ENCODE measurements at places on chromosomes 2 and 18.

DNA sequence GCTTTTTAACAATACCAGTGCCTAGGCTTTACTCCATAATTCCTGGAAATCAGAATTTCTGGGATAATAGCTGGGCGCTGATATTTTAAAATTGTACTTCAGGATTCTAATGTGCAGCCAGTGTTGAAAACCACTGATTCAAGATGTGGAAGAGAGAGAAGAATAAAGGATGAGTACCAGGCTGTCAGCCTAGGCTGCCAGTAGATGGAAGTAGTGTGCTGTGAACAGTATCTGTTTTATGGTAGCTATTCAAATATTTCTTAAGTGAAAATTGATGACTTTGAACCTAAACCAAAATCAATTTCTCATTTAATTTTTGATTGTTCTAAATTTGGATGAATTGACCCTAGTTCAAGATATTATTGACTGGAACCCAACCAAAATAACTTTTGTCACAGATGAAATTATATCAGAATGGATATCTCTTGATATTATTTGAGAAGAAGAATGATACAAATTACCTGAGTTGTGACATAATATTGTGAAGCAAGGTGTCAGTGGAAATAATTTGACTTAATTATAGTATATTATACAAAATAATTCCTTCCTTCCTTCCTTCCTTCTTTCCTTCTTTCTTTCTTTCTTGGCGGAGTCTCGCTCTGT is 88.0 kb downstream of the COMMD1 start:
- DNase-seq = no peak

GRCh38 chr18:490024-490366 is 10.5 kb downstream of the COLEC12 start:
- DNase-seq = no peak

DNA sequence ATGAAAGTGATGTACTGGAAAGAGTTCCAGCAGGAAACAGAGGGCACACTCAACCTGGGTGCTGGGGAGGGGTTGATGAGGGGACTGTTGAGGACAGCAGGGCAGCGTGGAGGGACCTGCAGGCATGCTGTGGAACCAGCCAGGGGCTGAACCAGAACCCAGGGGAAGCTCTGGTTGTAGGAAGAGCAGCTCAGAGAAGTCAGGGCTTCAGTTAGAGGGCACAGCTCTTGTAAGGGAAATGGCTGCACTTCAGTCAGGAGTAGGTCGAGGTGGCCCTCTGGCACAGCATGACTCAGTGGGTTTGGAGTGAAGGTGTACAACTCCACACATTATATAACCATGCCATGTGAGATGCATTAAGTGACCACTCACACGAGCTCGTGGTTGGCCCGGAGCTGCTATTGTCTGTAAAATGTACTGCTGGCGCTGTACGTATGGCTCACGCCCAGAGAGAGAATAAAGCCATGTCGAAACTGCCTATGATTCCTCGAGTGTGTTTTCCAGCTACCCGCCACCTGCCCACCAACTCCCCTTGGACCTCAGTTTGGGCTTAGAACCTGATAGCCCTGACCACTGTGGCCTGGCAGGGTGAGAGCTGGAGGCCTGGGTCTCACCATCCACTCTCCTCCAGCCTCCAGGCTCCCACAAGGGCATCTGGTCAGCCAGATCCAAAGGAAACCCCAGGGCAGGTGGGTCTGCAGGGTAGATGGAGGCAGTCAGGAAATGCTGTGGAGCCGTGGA is 136.5 kb upstream of the HS6ST1 start:
- no peak for DNase-seq

DNA sequence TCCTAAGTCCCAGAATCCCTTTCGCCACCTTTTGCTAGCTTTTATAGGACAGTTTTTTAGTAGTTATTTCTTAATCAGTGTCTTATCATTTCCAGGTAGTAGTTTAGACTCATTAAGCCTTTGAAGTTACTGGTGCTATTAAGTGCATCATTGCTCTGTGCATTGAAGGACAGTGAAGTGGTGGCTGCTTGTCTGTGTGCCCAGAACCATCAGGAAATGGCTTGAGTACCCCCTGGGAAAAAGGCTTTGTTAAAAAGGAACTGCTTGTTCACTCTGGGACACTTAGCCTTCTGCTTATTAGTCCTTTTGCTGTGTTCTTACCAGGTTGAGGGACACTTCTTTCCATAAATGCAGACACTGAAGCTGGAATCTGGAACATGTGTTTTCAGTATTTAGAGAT is 30.0 kb downstream of the DTNA start:
- no peak for DNase-seq

GRCh38 chr2:73914667-73915066 is 12.0 kb upstream of the DGUOK start:
- DNase-seq = no peak

DNA sequence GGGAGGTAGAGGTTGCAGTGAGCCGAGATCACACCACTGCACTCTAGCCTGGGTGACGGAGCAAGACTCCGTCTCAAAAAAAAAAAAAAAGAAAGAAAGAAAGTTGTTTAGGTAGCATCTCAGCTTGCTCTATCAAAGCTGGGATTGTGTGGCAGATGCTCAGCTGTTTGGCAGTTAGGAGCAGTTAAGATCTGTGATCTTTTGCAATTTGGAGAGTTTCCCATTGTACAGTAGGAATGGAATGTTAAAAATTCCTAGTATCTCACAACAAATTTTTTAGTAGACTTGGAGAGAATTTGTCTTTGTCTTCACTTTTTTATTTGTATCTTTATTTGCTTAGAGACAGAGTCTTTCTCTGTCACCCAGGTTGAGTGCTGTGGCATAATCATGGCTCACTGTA is 122.9 kb upstream of the UNC80 start:
- no peak for DNase-seq

DNA sequence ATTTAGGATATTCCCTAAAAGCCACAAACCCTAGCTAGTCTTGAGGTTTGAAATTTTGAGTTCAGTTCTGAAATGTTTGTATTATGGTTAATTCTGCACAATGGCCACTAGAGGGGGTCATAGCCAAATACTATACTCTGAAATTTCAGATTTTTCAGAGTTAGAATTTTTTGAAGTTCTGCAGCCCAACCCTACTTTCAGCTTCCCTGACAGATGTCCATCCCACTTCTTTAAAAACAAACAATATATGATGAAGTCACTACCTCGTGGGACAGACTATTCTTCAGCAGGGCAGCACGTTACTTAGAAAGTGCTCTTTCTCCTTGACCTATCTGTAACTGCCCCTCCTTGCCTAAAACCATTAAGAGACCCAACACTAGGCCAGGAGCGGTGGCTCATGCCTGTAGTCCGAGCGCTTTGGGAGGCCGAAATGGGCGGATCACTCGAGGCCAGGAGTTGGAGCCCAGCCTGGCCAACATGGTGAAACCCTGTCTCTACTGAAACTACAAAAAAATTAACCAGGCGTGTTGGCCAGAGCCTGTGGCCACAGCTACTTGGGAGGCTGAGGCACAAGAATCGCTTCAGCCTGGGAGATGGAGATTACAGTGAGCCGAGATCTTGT is 48.2 kb upstream of the PAPOLG start:
- peak; percentile 52 for DNase-seq

- DNase-seq = no peak
Measured at GRCh38 chr2:236444187-236444586, 125.4 kb upstream of the ACKR3 start.

- peak; percentile 77 for DNase-seq
Measured at GRCh38 chr2:84906900-84907714, 1.7 kb downstream of the TMSB10 start.

DNA sequence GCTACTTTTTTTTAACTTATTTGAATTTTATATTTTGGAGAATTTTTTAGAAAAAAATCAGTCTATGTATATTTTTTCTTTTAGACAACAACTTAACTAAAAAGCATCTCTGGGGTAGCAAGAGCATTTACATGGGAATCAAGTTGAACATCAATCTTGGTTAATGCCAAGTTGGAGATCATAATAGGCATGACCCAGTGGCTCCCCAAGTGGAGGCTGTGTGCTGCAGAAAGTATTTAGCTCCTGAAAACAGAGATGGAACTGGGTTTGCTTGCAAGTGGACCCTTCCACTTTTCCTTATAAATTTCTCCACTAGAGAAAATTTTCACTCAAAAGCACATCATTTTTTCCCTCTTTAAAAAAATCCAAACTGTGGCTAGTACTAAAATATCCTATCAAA is 23.9 kb upstream of the CAVIN2 start:
- no peak for DNase-seq

DNA sequence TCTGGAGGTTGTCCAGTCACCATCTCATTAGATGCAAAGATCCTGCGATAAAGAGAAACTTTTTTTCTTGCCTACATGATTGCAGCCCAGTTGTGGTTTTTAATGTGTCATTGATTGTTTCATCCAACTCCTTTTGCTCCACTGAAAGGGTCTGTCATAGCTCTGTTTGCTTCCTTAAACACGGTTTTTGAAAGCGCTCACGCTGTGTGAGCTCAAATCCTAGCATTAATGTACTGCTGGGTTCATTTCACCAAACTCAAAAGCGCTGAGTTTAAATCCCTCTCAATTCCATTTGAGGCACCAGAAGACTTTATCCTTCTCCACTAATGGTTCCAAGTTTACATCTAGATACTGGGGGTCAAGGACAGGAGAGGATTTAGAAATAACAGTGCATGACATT is 53.6 kb downstream of the CDK15 start:
- DNase-seq = no peak

GRCh38 chr2:35822716-35823115 is 532.9 kb upstream of the CRIM1 start:
- DNase-seq = no peak

DNA sequence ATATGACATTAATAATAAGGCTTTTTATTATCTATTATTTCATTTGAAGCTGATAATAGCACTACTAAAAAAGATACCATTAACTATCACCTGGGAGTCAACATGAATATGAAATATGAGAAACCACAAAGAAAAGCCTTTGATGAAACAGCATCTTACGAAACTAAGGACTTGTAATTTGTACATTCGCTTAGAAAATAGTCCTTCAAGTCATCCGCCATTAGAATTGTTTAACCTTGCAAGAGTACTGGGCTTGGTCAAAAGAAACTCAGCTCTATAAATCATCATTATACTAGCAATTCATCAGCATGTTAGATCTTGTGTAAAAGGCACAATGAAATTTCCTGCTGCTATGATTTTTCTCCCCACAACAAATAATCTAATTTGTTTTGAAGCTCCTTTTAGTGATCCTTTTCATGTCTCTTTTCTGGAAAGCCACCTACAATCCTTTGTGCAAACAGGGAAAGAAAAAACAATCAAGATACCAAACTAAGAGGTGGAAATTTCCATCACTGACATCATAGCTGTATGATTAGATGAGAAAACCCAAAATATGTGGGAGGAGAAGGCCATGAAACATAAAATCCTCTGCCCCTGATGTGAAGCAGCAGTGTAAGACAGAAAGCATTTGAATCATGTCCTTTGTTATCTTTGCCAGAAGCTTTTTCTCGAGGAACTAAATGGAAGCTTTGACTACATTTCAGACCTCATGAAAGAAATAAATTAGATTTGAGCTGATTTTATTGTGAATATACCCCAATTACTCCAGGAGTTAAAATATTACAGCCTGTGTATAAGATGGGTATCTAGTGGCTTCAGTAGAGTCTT is 31.2 kb downstream of the SCN9A start:
- DNase-seq = no peak

GRCh38 chr18:56458770-56459712 is 179.4 kb downstream of the TXNL1 start:
- no peak for DNase-seq

DNA sequence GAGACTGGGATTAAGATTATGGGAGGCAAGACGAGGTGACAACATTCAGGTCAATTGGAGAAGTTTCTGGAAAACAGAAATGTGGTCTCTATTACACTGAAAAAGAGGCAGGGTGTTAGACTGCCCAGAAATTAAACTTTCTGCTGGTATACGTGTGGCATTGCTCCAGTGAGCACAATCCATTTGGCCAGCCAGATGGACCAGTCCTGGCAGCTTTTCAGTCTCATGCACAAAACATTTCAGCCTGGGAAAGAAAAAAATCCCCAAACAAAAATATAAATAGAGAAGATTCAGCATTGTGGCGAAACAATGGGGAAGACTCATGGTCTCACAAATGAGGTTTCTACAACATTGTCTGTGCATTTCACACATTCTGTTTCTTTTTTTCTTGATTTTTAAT is 113.9 kb downstream of the HNMT start:
- no peak for DNase-seq

GRCh38 chr18:11392980-11393885 is 216.2 kb upstream of the SLC35G4 start:
- no peak for DNase-seq

DNA sequence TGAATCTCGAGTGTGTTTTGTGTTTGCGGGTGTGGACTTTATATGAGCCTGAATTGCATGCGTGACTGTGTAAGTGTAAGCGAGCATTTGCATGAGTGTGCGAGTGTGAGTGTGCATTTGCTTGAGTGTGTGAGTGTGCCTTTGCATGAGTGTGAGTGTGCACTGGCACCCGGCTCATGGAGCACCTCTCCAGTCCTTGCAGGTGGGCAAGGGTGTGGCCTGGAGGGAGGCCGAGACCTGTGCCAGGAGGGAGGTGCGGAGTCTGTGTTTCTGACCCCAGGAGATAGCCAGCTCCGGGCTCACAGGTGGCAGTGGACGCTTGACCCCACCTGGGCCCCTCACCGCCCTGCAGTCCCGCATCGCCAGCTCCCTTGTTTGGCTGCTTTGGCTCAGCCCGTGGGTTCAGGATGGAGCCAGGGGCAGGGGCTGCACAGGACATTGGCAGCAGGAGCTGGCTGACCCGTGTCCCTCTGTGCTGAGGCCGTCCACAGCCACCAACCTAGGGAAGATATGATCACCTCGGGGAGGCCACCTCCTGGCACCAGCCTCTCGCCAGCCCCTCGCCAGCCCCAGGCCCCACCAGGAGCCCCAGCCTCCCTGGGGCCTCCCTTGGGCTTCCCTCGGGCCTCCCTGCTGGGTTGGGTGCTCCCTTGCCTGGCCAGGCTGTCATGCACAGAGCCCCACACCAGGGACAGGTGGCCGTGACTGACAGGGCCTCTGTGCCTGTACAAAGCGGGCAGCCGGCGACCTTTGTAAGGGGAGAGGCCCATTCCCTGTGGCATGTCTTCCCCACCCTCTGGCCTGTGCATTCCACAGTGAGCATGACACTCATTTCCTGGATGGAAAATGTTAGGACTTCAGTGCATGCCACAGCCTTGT is 81.6 kb downstream of the PTGR3 start:
- DNase-seq = no peak

DNA sequence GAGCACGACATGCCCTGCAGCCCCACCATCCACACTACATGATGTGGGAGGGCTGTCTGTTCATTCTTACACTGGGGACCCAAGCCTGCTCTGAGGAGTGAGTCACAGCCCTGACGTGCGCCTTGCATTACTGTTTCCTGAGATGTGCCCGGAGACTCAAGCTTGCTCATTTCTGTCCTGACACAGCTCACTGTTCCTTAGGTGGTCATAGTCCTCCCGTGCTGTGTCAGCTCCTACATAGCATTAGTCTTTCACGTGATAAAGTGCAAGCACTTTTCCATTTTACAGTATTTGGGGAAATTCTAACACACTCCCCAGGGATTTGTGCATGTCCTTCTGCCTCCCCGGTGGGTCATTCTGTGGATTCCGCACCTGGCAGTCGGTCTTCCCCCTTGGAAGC is 46.2 kb upstream of the TRIM43B start:
- DNase-seq = no peak

DNA sequence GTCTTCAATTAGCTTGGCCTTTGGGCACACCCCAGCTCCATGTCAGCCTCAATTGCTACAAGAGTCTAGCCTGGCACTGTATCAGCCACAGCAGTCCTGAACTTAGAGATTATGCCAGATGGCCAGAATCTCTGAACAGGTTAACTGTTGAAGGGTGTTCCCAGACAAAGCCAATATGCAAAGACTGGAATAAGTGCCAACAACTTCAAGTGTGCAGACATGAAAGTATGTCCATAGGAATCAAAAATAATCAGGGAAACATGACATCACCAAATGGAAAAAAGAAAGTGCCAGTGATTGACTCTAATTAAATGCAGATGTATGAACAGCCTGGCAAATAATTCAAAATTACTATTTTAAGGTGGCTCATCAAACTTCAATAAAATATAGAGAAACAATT is 98.5 kb upstream of the DOCK10 start:
- no peak for DNase-seq
